CMK (cell line): ENCODE measurements at places on chromosomes 1 and 21.

DNA sequence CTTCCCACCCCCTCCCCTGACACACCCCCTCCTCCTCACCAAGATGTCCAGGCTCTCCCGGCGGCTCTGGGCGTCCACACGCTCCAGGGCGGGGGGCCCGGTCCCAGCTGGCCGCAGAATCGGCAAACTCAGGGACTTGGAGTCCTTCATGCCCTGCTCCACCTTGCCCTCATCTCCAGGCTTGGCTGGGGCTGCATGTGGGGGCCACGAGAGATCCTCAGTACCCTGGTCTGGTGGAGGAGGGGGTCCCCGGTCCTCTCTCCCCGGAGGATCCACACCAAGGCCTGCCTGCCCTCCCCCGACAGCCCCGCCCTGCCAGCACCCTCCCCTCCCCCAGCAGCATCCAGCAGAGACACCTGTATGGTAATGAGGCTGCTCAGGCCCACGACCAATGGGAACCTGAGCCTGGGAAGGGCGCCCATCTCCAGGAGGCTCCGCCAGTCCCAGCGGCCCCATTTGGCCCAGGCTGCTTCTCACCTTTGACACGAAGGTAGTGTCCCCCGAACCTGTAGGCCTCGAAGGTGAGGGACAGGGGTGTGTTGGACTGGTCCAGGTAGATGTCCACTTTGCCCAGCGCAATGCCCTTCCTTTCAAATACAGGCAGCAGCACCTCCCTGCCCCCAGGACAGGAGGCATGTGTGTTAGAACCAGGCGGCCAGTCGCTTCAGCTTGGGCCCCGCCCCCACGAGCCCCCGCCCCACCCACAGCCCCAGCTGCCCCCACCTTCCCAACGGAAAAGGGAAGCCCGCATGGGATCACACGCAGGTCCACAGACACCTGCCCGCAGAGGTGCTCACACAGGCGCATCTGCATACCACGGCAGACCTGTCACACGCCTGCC, 8.2 kb upstream of the TNFRSF25 start:
- DNase-seq, result no peak

- no peak for DNase-seq
Measured at GRCh38 chr1:39936724-39937491, 18.0 kb upstream of the MFSD2A start.

DNA sequence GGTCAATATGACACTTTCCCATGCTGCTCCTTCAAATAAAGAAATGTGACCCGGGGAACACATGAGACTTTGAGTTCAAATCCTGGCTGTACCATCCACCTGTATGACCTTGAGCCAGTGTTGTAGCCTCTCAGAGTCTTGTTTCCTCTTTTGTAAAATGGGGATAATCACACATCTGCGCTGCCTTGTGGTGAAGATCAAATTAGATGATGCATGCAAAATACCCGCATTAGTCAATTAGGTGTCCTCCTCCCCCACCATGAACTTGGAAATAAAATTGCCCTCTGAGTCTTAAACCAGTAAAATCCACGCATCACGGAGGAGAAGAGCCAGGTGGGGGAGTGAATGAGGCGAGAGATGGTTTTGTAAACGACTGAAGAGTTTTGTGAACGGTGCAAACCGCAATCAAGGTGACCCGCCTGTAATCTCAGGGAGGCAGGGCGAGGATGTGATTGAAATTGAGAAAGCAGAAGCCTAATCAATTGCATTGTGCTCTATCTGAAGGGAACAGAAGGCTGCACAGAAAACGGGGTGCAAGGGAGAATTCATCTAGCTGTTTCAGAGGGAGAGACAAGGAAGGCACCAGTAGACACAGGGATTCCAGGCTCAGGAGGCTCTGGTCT, 5.8 kb upstream of the AHDC1 start:
- no peak for DNase-seq

GRCh38 chr1:225378880-225379279, 49.0 kb downstream of the LBR start:
- no peak for DNase-seq

- no peak for DNase-seq
Measured at GRCh38 chr1:160189649-160190625, at the start of gene CASQ1. Gene CASQ1 (plus strand): TSS chr1:160190575. CDS start chr1:160190752, 177 bp downstream.

GRCh38 chr1:111656086-111657017, 36.8 kb downstream of the RAP1A start:
- DNase-seq, result no peak

- DNase-seq, result no peak
Measured at GRCh38 chr21:26834181-26834905, 10.9 kb downstream of the ADAMTS1 start.

DNA sequence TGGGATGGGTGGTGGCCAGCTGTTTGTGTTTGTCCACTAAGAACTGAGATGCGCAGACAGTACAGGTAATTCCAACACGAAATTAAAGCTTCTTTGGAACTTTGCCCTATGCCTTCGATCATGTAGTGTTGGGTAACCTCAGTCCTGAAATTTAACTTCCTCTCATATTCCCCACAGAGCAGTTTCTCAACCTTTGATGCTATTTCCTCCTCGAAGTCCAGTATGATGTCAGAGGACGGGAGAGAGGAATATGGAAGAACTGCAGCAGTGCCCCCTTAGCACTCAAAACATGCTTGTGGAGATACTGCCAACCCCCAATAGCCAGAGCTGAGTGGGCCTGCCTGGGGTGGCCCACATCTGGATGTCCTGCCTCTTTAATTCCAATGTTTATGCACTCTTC, 3.6 kb downstream of the LPAR3 start:
- DNase-seq, result no peak

DNA sequence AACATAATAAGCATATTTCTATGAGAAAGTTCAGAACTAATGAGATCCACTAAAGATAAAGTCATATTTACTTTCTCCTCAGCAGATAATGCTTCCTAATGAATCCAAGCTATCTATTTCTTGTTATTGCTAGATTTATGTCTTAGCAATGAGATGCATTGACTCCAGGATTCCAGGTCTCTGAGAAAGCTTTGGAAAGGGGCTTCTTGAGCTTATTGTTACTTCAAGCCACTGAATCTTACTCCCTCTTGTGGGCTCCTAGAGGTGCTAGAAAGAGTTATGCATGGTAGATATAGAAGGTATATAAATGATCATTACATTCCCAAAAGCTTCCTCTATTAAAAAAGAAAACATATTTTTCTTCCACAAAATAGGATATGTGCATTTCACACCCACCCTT, 246.4 kb upstream of the ADAMTS5 start:
- DNase-seq, result no peak

DNA sequence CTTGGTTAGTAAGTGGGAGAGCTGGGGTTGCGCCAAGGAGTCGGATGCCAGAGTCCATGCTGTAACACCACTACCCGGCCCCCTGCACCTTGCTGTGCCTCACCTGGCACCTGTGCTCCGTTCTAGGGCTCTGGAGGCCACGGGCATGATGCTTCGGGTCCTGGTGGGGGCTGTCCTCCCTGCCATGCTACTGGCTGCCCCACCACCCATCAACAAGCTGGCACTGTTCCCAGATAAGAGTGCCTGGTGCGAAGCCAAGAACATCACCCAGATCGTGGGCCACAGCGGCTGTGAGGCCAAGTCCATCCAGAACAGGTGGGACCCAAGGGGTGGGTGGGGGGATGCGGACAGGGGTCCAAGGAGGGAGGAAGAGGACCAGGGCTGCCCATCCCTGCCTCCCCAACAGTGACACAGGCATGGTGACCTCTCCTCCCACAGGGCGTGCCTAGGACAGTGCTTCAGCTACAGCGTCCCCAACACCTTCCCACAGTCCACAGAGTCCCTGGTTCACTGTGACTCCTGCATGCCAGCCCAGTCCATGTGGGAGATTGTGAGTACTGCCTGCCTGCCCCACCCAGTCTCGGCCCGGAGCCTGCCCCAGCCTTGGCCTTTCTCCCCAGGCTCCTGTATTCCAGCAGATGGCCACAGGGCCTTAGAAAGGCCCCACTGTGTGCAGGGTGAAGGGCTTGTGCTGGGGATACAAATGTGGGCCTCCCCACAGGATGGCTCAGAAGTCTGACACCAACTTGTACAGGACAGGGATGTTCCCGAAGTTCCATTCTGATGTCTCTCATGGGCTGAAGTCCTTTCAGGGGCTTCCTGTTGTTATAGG, 9.6 kb upstream of the HTR6 start:
- no peak for DNase-seq

DNA sequence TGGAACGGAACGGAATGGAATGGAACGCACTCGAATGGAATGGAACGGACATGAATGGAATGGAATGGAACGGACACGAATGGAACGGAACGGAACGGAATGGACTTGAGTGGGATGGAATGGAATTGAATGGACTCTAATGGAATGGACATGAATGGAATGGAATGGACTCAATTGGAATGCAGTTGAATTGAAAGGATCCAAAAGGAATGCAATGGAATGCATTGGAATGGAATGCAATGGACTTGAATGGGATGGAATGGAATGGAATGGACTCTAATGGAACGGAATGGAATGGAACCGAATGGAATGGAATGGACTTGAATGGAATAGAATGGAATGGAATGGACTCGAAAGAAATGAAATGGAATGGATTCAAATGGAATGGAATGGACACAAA, 102.4 kb upstream of the OR4F16 start:
- DNase-seq, result no peak

DNA sequence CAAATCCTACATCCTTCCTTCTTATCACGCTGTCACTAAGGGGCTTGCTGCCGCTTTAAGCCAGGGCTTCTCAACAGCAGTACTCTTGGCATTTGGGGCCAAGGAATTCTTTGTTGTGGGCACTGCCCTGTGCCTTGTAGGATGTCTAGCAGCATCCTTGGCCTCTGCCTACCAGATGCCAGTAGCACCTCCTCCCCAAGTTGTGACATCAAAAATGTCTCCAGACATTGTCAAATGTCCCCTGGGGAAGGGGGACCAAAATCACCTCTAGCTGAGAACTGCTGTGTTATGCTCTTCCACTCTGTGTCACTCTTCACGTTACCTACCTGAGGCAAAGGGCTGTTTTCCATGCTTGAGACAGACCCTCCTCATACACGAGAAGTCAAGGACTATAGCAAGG, 400.3 kb upstream of the POU3F1 start:
- no peak for DNase-seq

DNA sequence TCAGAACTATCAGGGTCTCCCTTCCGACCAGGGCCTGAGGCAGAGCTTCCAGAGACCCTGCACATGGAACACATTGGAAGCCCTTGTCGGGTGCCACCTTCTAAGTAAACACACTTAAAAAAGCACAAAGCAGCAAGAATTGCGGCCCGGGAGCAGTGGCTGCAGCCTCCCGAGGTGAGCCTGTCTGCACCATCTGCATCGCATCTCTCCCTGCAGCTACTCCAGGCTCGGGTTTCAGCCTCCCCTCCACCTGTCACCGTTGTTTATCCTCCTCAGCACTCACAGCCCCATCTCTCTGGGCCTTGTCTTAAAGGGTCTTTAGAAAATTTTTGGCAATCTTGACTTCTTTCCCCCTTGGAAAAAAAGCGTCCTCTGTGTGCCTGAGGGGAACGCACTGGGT, 95.1 kb upstream of the ARHGEF16 start:
- DNase-seq, result no peak

- no peak for DNase-seq
Measured at GRCh38 chr1:93537924-93538323, 90.0 kb downstream of the FNBP1L start.

DNA sequence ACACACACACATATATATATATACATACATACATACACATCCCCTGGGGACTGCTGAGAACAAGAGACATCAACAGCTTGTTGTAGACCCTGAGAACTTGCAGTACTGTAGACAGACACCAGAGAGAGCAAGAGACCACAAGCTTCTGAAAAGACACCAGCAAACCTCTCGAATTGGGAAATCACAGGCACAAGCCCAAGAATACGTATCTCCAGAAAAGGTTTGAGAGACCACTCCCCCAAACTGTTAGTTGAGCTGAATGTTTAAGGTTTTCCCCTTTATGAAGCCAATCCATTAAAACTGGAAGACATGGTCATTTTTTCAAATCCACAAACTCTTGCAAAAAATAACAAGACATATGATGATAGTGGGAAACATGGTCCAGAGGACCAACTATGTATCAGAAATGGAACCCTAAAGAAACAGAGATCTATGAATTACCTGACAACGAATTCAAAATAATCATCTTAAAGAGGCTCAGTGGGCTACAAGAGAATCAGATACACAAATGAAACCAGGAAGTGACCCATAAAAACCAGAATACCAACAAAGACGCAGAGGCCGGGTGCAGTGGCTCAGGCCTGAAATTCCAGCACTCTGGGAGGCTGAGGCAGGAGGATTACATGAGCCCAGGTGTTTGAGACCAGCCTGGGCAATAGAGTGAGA, 45.1 kb downstream of the SLC2A1 start:
- DNase-seq, result peak; percentile 56

- no peak for DNase-seq
Measured at GRCh38 chr21:40641042-40641441, 205.9 kb downstream of the DSCAM start.

DNA sequence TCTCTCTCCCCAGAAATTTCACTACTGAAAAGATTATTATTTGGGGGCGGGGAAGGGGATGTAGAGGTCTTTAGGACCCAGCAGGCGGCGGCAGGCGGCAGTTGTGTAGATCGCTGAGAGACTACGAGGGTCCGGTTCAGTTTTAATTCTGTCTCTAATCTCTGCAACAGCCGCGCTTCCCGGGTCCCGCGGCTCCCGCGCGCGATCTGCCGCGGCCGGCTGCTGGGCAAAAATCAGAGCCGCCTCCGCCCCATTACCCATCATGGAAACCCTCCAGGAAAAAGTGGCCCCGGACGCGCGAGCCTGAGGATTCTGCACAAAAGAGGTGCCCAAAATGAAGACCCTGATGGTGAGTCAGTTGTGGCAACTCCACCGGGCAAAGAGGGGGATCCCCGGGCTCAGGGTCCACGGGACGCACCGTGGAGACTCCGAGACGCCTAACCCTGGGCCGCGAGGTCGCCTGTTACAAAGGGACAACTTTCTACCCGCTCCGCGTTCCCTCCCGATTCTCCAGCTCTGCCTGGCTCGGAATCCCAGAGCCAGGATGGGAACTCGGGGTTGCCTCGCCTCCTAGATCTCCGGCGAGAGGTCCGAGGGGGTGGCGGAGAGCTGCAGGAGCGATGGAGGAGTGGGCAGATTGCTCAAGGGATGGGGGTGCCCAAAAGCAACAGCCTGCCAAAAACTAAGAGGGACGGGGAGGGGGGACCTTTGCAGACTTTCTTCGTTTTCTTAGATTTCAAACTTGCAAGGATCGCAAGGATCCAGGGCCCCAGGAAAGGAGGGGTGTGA, at the start of gene ST6GALNAC5:
TSS of gene ST6GALNAC5 (plus strand) at position 139 of the 789 bp plus-strand sequence.
- DNase-seq, result no peak

GRCh38 chr1:183995322-183996039, 42.0 kb downstream of the COLGALT2 start:
- no peak for DNase-seq

- DNase-seq, result no peak
Measured at GRCh38 chr1:247210062-247210375, 38.2 kb upstream of the ZNF124 start.

- no peak for DNase-seq
Measured at GRCh38 chr1:23624440-23624839, 65.1 kb upstream of the ID3 start.

GRCh38 chr1:224427346-224427745, 7.3 kb downstream of the WDR26 start:
- no peak for DNase-seq

DNA sequence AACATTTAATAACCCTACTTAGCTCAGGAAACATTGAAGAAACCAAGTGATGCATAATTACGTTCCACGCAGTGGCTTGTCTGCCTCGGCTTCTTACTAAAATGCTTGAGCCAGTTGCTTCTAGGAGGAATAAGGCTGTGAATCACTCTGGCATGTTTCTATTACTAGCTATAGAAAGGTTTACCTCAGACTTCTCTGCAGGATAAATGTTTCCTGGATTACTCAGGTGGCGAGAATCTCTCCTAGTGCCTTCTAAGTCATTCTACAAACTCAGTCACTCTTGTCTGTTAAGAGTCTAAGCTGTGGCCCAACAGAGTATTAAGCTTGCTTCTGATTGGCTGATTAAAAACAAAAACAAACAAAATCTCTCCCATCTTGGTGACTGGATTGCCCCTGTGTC, 92.0 kb upstream of the RALGPS2 start:
- DNase-seq, result no peak
